Activated naive CD4-positive, alpha-beta T cell treated with anti-CD3 and anti-CD28 coated beads for 36 hours (primary cell): ENCODE measurements at places on chromosomes 2 and 18. TPM values are rescaled to one million over a fixed set of nuclear protein-coding genes. Genes with fewer than 3 reads are reported as not detected.

The DAW1 gene
- total RNA-seq = not detected

The LANCL1 gene
- 46.1 TPM for total RNA-seq

The MROH2A gene
- not detected for total RNA-seq

The IWS1 gene
- total RNA-seq = 52.5 TPM

The IL36B gene
- total RNA-seq = not detected

The LINC00305 gene
- total RNA-seq = not detected

The NIF3L1 gene
- 31.6 TPM for total RNA-seq

The ARHGAP28 gene
- not detected for total RNA-seq

The LDAH gene
- 31.1 TPM for total RNA-seq

The LHCGR gene
- total RNA-seq = not detected

The RASGRP3 gene
- 1.9 TPM for total RNA-seq

The CHRNA1 gene
- total RNA-seq = not detected

The MYO7B gene
- total RNA-seq = 0.37 TPM

The REG3A gene
- not detected for total RNA-seq

The ZBTB14 gene
- 21.0 TPM for total RNA-seq

The PAIP2B gene
- 3.0 TPM for total RNA-seq

The DSG2 gene
- 0.45 TPM for total RNA-seq

The SLC5A7 gene
- not detected for total RNA-seq

The HOXD9 gene
- total RNA-seq = not detected

The LIMS4 gene
- total RNA-seq = 1.6 TPM

The TRIM54 gene
- not detected for total RNA-seq

The ERMN gene
- total RNA-seq = 1.6 TPM

The ZNF396 gene
- total RNA-seq = 0.77 TPM

The SMYD1 gene
- total RNA-seq = not detected

The IL1RL1 gene
- total RNA-seq = 0.43 TPM

The UGT1A3 gene
- not detected for total RNA-seq

The LAMA1 gene
- total RNA-seq = not detected

The ATP6V1C2 gene
- total RNA-seq = not detected

The TXNDC2 gene
- not detected for total RNA-seq

The DAPL1 gene
- not detected for total RNA-seq

The RAB17 gene
- not detected for total RNA-seq

The SLC23A3 gene
- 0.95 TPM for total RNA-seq

The SPC25 gene
- total RNA-seq = 31.0 TPM

The DIPK1C gene
- not detected for total RNA-seq

The ANTXR1 gene
- not detected for total RNA-seq

The SPEG gene
- 1.4 TPM for total RNA-seq

The RTP5 gene
- total RNA-seq = not detected

The RAX gene
- not detected for total RNA-seq

The CNDP1 gene
- not detected for total RNA-seq

The KCNE4 gene
- total RNA-seq = not detected

The SKOR2 gene
- total RNA-seq = not detected

The ERFE gene
- total RNA-seq = 0.40 TPM
